ENCODE measurements at places on chromosomes 13 and 19.

- no peak for DNase-seq
Measured at GRCh38 chr13:32866921-32867320, 149.3 kb upstream of the KL start.

GRCh38 chr13:100381595-100382224, 206.9 kb downstream of the GGACT start:
- DNase-seq: no peak

DNA sequence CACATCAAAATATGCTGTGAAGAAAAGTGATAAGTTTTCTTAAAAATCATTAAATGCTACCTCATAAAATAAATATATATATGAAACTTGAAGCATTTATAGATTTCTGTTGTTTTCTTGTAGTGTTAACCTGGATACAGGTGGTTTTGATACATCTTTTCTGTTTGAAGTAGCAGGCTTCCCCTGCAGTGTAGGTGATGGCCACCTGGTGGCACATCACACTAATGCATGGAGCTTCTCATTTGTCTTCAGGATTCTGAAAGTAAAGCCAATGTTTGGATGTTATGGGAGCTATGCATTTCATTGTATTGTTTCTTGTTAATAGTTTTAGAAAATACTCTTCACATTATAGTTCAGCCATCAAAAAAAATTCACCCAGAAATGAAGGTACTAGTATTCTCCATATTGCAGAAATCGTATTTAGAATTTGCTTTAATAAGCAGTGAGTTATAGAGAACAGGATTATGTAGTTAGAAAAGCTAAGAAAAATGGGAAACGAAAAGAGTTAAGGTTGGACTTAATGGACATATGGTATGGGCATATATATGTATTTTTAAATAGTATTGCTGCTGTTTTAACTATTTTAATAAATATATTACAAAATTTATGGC, 18.7 kb downstream of the GPR180 start:
- DNase-seq: no peak

- no peak for DNase-seq
Measured at GRCh38 chr13:24083722-24084421, 76.6 kb upstream of the SPATA13 start.

- no peak for DNase-seq
Measured at GRCh38 chr19:47378246-47378645, 29.1 kb downstream of the DHX34 start.

- DNase-seq: no peak
Measured at GRCh38 chr19:1282588-1283206, 3.0 kb upstream of the EFNA2 start.

- DNase-seq: no peak
Measured at GRCh38 chr19:16882146-16882545, 6.7 kb upstream of the F2RL3 start.

- no peak for DNase-seq
Measured at GRCh38 chr19:38064661-38065425, 157.8 kb downstream of the SIPA1L3 start.

GRCh38 chr19:48760504-48761205, 5.3 kb downstream of the FGF21 start:
- no peak for DNase-seq

Data from AG09319 (cell line).